NB4 (cell line): ENCODE measurements at places on chromosomes 1 and 21.

- no peak for DNase-seq
Measured at GRCh38 chr21:29232530-29233255, 66.0 kb upstream of the BACH1 start.

DNA sequence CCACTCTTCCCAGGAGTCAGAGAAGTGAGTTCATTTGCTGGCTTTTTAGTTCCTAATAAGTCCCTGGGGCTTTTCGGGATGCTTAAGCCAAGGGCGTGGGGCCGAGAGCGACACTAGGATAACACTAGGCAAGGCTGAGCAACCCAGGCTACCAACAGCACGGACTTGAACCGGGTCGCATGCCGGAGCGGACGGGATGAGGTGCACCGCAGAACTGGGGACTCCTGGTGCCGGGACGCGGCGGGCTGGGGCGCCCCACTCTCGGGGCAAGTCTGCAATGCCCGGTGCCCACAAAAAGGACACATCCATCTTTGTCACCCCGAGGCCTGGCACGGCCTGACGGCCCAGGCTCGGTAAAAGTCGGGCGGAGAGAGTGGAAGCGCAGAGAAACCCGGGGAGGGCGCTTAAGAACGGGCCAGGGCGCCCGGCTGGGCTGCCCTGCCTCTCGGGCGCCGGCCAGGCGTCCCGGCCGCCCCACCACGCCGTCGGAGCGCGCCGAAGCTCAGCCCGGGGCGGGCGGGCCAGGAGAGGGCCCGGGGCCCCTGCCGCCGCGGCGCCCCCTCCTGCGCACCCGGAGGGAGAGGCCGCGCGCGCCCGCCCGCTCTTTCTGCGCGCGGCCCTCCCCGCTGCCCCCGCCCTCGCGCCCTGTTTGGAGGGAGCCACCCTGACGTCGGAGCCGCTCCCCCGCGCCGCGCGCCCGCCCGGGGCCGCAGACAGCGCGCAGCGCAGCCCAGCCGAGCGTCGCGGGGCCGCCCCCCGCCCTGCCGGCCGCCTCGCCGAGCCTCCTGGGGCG is at the start of gene NBL1:
Gene NBL1, plus strand, starts transcription at position 710 of the 793 bp plus-strand sequence. CDS start 10,720 bp downstream, outside the sequence.
- DNase-seq, result peak; percentile 72

DNA sequence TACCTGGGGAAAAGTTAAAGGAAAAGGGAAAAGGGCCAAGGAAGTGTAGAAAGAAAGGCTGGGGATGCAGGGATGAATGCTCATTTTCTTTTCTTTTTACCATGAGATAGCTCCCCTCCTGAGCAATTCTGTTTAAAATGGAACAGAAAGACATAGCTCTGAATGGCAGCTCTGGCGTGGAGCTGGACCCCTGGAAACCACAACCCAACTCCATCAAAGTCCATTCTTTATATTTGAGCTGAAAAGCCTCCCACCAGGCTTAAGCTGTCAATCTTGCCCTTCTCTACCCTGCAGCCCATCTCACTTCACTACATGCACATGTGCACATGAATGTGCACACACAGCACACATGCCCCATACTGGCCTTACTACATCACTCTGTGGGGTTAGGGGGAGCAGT is 69.2 kb downstream of the TNR start:
- no peak for DNase-seq

DNA sequence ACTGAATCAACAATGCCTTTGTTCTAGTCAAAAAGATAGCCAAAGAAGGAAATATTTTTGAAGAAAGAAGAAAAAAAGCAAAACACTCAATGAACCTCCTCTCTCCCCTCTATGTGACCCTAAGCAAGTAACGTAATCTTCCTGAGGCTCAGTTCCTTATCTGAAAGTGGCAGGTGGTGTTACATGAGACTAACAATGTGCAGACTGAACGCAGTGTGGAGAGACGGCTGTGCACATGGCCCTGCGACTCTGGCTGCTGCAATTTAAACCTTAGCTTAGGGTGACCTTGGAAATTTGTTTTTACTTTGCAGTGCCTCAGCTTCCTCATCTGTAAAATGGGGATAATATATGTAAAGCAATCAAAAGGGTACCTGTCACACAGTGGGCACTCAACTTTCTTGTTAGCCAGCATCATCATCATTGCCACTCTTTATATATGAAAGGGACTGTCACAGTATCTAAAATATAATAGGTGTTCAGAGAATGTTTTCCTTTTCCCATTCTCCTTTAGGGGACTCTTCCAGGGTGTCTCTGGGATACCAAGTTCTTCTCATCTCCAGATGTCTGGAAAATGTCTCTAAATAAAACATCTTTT is 100.1 kb upstream of the JUN start:
- DNase-seq, result peak; percentile 69

DNA sequence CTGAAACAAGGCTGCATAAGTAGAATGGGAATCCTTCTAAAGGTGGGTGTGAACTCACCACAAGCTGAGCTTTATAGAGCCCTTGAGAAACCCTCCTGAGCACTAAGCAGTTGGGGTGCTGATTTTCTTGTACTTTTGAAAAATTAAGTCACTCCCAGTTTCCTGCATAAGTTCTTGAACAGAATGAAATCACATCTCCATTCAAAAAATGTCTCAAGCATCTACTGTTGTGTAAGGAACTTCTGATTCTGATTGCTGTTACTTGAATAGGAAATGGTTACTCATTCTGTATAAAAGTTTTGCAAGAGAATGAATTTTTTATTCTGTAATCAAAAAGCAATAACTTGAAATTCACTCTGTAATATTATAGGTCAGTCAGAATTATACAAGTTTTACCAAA is 50.8 kb upstream of the WNT2B start:
- DNase-seq, result no peak

DNA sequence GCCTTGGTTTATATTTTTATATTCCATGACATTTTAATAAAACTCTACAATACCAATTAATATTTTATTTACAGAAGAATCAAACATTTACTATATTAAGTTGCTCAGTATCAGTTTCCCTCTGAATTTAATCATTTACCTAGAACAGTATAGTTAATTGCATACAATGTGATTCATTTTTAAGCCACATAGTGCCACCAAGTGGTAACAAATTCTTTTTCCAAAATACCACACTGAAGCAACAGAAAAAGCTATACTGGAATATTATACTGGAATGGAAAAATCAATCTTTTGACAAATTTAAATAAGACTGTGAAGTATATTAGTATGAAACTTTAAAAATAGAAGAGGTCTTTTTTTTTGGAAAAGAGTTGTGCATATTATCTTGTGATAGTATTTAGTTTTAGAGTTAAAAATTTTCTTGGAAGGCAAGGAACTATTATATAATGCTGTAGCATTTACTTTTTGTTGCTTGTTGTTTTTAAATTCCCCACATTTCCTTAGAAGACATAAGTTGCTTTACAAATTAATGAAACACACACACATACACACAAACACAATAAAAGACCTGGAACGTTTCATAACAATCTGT is 57.3 kb downstream of the ZNF644 start:
- peak; percentile 33 for DNase-seq

GRCh38 chr21:27108228-27108627 is 141.3 kb upstream of the ADAMTS5 start:
- no peak for DNase-seq

DNA sequence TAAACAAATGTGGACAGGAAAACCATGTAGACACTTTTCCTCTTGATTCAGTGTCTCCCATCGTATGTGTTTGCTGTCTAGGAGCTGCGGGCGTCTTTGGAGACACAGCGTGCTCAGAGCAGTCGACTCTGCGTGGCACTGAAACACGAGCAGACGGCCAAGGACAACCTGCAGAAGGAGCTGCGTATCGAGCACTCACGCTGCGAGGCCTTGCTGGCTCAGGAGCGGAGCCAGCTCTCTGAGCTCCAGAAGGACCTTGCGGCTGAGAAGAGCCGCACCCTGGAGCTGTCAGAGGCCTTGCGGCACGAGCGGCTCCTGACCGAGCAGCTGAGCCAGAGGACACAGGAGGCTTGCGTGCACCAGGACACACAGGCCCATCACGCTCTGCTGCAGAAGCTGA is 27.2 kb upstream of the DIP2A start:
- DNase-seq, result no peak

- peak; percentile 94 for DNase-seq
Measured at GRCh38 chr21:44919111-44919912, 1.4 kb downstream of the ITGB2 start.

- DNase-seq, result no peak
Measured at GRCh38 chr1:14538335-14538734, 60.1 kb upstream of the KAZN start.

- no peak for DNase-seq
Measured at GRCh38 chr1:76764638-76765454, 102.4 kb upstream of the ST6GALNAC5 start.
